ENCODE measurements at places on chromosomes 2 and 18.

- DNase-seq, result no peak
Measured at GRCh38 chr2:185919155-185919554, 180.6 kb downstream of the FSIP2 start.

DNA sequence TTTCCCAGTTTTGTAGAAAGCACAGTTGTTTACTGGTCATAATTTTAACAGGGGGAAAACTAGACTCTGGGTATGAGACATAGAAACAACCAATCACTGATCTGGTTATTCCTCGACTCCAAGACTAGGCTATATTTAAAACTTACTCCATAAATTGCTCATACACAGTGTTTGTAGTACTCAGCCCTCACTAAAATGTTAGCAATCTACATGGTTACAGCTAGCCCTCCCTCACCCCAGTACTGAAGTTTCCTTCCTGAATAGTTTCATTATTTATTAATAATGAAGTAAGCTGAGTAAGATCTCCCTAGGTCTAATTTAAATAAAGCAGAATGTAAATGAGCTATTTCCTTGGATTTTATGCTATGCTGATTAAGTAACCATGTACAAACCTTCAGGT lies 275.1 kb downstream of the CDH20 start:
- no peak for DNase-seq

DNA sequence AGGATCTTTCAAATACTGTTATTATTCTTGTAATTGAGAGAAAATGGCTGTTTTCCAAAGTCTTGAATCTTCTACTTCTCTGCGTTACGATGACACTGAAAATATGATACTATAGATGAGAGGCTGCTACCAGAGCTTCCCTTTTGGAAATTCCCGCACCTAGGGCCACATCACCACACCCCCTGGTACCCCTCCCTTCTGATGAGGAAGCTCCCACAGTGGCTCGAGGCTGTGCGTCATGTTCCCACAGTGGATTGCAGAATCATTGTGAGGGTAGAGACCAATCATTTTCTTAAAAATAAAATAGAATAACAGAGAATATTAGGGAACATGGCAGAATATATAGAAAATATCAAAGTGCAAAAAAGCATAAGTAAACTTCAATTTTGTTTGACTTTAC lies 268.9 kb upstream of the SMIM21 start:
- DNase-seq, result no peak

- no peak for DNase-seq
Measured at GRCh38 chr2:221655300-221655699, 83.2 kb upstream of the EPHA4 start.

DNA sequence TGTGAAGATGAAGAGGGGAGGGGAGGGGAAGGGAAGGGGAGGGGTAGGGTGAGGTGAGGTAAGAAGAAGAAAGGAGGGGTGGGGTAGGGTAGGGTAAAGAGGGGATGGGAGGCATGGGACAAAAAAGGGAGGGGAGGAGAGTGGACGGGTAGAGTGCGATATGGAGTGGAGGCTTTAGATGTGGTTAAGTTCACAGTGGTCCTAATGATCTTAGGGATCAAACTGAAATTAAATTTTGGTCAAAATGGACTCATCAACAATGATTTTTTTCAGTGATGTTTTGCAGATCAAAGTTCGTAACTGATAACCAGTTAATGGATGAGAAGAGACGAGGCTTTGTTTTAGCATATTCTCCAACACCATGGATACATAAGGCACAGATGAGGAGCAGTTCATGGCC lies 513.9 kb upstream of the ACVR2A start:
- no peak for DNase-seq

DNA sequence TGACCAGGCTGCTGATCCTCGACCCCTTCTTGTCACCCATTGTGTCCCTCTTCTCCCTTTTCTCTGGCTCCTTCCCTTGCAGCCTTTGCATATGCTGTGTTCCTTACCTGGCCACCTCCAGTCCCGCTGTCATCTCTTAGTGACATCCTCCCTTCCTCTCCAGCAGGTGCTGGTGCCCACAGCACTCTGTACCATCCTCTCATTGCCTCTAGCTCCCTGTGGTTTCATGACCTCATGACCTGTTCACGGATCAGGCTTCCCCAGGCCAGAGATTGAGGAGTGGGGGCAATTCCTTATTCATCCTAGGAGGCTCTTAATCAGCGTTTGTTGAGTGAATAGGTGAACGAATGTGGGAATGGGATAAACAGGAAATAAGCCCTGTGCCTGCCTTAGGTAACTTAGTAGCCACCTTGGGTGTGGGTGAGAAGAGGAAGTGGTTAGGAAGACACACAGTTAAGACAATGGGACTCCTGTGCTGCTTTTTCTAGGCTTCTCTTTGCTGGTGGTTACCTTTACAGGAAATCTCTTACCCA lies 35.5 kb downstream of the ITGA6 start:
- DNase-seq, result no peak

- no peak for DNase-seq
Measured at GRCh38 chr2:23091900-23092299, 293.1 kb upstream of the KLHL29 start.

- DNase-seq, result no peak
Measured at GRCh38 chr2:27959496-27959895, 69.0 kb downstream of the BABAM2 start.

- DNase-seq, result no peak
Measured at GRCh38 chr18:55136258-55136657, 177.0 kb upstream of the CCDC68 start.

DNA sequence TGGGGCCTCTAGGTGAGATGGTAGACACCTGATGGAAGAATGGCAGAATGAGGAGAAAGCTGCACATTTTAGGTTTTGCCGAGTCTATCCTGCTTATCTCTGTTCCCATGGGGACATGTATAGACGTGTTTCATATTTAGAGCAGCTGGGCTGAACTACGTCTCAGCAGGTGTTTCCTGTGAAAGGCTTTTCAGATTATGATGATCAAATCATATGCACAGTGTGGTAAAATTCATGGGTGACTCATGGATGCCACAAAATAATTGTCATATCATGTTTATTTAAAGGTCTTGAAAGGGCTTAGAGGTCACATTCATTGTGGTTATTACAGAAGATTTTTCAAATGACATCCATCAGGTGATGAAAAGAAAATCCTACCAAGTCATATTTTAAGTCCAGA lies 90.5 kb downstream of the ICOS start:
- no peak for DNase-seq

- no peak for DNase-seq
Measured at GRCh38 chr2:218893349-218894150, 12.9 kb downstream of the WNT10A start.

DNA sequence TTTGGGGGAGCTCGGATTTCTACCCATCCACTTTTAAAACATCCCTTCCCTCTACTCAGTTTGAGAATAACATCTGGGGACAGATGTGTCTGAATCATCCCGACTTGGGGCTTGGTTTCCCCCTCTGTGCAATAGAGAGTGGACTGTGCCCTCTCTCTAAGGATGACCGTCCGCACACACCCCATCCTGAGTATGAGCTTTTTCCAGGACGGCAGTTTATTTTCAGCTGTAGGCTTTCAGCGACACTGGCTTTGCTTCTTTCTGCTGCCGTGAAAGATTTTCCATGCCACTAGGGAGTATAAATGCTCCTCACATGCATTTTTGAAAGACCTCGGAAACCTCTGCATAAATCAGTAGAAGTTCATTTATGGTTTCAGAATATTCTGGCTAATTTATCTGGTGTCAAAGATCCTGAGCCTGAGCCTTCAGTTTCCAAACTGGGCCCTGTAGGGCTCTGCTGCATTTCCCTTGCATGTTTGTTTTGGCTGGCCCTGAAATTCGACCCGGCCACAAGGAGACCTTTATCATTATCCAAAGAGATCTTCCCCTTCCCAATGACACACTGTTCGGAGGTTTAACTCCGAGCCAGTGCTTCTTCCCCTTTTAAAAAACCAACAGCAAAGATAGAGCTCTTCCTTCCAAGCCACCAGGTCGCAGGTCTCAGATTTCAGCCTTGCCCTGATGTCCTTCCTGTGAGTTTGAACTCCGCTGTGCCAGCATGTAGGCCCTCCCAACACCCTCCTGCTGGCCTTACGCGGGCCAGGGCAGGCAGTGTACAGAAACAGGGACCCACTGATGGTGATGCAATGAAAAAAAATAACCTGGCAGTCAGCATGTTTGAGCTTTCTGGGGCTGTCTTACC lies 53.3 kb downstream of the FECH start:
- DNase-seq, result no peak

DNA sequence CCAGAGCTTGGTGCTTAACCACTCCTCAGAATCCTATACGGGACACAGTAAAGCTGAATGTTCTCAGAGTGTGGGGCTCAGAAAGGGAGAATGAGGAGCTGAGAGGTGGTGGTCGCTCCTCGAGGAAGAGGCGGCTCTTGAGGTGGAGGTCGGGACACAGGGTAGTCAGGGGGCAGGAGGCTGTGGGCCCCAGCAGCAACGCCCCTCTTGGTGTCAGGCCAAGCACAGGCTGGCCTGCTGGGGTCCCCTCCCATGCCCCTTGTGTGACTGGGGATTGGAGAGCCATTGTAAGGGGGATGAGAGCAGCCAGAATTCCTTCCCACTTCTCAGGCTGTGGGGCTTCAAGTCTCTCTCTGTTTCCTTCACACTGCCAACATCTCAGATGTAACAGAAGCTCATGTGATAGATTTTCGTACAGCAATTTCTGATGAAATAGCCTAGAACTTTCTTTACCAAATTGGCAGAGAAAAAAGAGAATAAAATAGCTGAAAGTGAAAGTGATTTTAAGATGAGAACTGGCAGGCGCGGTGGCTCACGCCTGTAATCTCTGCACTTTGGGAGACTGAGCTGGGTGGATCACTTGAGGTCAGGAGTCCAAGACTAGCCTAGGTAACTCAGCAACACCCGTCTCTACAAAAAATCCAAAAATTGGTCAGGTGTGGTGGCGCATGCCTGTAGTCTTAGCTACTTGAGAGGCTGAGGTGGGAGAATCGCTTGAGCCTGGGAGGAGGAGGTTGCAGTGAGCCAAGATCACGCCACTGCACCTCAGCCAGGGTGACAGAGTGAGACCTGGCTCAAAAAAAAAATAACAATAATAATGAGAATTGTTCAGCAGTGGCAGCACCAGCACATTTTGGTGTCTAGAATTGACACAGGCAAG lies 61.1 kb upstream of the RPL31 start:
- DNase-seq, result no peak

GRCh38 chr2:120634533-120634932 lies 101.1 kb upstream of the GLI2 start:
- no peak for DNase-seq

GRCh38 chr2:217047631-217048030 lies 187.8 kb upstream of the TNP1 start:
- no peak for DNase-seq

DNA sequence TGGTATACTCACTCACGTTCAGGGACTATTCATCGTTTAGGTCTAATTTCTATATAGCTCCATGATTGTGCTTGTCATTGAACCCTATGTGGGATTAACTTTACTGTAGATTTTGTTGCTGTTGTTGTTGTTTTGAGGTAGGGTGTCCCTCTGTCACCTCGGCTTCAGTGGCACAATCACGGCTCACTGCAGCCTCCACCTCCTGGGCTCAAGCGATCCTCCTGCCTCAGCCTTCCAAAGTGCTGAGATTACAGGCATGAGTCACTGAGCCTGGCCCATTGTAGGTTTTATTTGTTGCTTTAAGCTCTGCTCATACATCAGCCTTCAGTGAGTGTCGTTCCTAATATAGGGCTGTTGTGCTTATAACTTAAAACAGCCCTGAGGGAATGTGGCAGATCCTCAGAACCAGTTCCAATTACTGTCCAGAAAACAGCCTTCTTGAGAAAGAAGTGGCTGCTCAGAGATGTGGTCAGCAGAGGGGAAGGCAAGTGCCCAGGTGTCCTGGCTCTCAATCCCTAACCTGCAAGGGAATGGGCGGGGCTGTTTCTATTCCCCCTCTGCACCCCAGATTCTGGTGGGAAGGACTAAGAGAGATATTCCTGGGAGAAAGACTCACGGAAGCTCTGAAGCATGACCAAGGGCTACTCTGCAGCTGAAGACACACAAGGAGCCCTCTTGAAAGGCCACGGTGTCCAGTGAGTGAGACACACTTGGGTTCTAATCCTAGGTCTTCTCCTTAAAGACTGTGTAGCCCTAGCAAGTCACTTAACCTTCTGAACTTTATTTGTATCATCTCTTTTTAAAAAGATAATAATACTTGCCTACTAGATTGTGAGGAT lies 79.6 kb upstream of the LCLAT1 start:
- DNase-seq, result no peak

DNA sequence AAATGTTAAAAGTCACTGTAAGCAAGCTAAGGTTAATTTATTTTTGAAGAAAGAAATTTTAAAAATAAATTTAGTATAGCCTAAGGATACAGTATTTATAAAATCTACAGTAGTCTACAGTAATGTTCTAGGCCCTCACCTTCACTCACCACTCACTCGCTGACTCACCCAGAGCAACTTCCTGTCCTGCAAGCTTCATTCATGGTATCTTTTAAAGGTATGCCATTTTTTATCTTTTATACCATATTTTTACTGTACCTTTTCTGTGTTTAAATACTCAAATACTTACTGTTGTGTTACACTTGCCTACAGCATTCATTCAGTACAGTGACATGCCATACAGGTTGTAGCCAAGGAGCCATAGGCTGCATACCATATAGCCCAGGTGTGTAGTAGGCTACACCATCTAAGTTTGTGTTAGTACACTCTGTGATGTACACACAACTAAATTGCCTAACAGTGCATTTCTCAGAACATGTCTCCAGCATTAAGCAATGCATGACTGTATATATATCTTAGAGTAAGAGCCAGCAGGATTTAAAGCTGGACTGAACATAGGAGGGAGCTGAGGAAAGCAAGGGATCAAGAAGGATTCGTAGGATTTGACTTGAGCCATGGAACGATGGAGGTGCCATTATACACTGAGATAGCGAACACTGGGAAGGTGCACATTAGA lies 83.1 kb upstream of the KLF7 start:
- DNase-seq, result no peak

- DNase-seq, result no peak
Measured at GRCh38 chr2:45736757-45737704, 85.6 kb downstream of the PRKCE start.

DNA sequence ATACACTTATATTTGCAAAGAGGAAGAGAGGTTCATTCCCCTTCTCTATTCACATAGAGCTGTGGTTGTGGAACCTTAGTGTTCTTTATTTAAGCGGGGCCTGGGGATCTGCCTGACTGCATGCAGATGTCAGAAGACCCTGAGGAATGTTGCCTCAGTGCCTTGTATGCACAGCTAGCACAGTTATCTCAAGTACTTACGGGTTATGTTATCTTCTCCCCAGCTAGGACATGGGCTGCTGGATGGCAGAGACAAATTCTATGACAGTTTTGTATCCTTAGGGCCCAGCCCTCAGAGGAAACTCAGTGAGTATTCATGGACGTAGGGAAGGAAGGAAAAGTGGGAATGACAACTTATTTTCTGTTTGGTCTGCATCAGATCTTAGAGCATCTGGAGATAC lies 37.7 kb upstream of the RTN4 start:
- no peak for DNase-seq

Measured in stimulated activated CD4-positive, alpha-beta T cell treated with anti-CD3 and anti-CD28 coated beads, Interleukin-12 subunit alpha, Interleukin-12 subunit beta, amount 100 ng/mL, for 48 hours (primary cell).